ENCODE measurements at places on chromosomes 7 and 10.

GRCh38 chr7:138144958-138145357 lies 68.7 kb downstream of the AKR1D1 start:
- DNase-seq = no peak

- DNase-seq = no peak
These were observed 28.4 kb upstream of the SEMA3E start for GRCh38 chr7:83677180-83677866.

DNA sequence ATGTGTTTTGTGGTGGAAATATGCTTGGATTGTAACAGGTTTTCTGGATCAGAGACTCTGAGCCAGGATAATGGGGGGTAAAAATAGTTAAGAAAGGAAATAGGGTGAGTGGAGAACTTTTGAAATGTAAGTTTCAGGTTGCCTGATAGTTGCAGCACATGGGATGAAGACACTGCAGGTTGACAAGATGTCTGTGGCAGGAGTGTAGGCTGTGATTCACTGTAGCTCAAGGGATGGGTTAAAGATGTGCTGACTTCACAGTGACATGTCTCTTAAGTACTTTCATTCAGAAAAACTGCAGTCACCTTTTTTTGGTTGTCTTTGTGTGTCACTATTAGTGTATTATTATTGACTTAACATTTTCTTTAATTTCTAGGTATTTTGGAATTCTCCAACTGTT lies 63.5 kb upstream of the SLC39A12 start:
- DNase-seq = no peak

DNA sequence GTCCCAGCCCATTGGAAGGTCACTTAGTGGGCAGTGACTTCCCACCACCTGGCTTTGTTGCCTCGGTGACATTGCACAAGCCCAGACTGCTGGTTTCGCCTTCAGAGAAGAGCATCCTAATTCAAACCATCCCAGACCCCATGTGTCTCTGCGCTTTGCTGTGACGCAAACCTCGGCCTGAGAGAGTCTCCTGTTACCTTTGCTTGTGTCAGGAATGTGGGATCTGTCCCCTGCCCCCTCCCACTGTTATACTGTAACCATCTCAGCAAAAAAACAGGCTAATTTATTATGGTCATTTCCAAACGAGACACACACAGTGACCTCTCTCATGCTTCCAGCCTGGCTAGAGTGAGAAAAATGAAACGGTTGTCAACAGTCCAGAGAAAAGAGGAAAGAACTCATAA lies 25.0 kb upstream of the AQP1 start:
- DNase-seq = no peak

DNA sequence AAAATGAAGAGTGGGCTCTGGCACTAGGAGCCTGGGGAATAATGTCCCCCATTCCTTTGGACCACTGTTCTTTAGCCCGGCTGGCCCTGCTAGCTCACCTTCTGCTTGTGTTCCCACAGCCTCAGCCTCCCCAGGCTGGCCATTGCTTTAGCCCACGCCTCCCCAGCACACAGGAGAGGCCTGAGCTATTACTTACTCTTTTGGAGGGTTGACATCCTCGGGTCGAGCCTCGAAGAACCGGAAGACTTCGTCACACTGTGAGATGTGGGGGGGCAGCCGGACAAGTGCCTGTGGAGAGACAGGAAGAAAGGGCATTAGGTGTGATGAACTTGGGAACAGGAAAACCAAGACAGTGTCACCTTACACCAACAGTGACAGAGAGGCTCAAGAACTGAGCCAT lies 131.3 kb downstream of the SH3PXD2A start:
- no peak for DNase-seq

- DNase-seq = no peak
These were observed 144.5 kb downstream of the PPP1R3A start for GRCh38 chr7:113774182-113774807.

DNA sequence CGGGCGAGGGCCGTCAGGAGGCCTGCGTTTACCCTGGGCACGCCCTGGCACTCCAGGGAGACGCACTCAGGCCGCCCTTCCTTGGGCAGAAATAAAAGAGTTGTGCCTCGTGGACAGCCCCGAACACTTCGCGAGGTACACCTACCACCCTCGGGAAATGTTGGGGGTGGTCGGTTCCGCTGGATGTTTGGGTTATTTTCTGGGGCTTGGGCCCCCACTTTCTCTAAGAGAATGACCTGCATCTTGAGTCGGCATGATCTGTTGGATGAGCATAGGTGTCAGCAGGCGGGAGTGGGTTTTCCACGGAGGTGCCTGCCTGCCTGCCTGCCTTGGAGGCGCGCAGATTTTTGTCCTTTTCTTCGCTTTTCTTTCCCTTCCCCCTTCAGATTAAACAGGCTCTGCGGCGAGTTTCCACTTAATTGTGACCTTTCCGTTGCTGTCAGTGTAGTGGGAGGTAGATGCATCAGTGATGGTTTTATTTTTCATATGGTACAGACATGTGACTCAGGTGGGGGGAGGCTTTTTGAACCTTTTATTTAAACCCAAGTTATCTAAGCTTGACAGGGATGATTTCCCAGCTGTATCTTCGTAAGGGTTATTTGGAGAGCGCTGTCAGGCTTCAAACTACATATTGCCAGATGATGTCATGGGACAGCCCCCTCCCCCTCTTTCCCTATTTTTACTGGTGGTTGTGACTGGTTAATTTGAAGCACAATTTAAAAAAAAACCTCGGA lies 661 bp downstream of the HECTD2 start:
- DNase-seq = no peak

- DNase-seq = no peak
These were observed 13.9 kb downstream of the ATP6V1F start for GRCh38 chr7:128876586-128876977.

DNA sequence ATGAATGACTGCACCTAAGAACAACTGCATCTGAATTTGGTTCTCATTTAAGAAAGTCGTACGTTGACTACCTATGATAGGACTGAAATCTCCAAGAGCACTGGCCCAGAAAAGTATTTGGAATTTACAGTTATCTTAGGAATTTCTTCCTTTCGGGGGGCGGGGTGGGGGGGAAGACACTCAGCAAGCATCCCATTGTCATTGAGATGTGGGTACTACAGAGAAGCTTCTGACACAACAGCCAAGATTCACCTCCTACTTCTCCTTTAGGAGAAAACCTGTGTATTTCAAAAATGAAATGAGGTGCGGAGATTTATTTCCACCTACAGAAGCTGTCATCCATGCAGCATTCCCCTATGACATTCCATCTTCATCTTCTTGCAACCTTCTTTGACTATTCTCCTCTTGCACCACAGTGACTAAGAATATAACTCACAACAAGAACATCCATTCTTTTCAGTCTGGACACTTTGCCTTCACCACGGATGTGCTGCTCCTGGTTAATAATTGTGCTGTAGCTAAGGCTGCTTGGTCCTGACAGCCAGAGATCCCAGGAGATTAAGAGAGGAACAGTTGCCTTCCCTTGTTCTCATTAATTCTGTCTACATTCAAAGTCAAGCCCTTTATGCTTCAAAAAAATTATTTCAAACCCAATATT lies 98.4 kb upstream of the FRMD4A start:
- DNase-seq = no peak
